GM13976 (cell line): ENCODE measurements at places on chromosomes 4 and X.

DNA sequence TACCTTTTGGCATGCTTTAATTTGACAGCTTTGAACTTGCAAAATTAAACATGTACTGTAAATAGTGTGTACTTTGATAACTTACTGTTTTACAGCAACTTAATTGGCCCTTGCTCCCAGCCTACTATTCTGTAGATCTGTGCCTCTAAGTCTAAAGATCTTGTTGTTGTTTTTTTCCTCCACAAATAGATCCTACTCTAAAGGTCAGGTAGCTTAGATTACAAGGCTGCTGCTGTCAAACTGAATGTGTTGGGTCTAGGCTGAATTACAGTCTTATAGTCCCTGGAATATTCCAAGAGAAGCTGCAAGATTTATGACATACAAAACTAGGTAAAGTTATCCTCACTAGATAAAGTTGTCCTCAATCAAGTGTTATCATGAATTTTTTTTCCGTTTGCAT lies 18.7 kb downstream of the DIAPH2 start:
- no peak for DNase-seq

DNA sequence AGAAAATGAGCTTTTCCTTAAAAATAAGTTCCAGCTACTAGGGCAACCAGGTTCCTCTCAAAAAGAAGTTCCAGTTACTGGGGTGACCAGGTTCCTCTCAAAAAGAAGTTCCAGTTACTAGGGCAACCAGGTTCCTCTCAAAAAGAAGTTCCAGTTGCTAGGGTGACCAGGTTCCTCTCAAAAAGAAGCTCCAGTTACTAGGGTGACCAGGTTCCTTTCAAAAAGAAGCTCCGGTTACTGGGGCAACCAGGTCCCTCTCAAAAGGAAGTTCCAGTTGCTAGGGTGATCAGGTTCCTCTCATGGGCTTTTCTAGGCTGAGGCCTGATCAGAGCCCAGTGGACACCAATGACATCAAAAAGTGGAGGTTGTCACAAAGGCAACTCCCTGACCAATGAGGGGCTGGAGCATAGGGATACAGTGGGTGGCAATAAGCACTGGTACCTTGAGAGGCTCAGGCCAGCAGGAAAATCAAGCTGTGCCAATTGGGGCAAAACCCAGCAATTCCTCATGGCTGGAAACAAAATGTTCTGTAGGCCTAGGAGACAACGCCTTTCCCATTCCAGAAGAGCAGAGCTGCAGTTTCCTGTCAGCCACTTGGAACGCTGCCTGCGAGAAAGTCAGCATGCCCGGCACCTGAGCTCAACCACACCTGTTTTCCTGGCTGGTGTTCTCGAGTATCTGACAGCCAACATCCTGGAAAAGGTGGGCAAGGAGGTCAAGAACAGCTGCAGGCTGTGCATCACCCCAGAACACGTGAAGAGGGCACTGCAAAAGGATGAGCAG lies 12.3 kb upstream of the SYTL5 start:
- DNase-seq = peak; percentile 35

GRCh38 chr4:80475236-80475635 lies 139.7 kb downstream of the CFAP299 start:
- no peak for DNase-seq

- peak; percentile 23 for DNase-seq
Measured at GRCh38 chrX:150574559-150575418, 6.4 kb downstream of the MTM1 start.

GRCh38 chr4:16195209-16195608 lies 31.1 kb downstream of the TAPT1 start:
- DNase-seq = no peak

GRCh38 chrX:46298821-46299220 lies 246.4 kb downstream of the ZNF674 start:
- no peak for DNase-seq
